ENCODE measurements at places on chromosomes 3 and 15.

DNA sequence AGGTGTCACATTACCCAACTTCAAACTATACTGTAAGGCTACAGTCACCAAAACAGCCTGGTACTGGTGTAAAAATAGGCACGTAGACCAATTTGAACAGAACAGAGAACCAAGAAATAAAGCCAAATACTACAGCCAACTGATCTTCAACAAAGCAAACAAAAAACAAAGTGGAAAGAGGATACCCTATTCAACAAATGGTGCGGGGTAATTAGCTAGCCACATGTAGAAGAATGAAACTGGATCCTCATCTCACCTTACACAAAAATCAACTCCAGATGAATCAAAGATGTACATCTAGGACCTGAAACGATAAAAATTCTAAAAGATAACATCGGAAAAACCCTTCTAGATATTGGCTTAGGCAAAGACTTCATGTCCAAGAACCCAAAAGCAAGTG lies 13.1 kb downstream of the PEAK1 start:
- DNase-seq = no peak

DNA sequence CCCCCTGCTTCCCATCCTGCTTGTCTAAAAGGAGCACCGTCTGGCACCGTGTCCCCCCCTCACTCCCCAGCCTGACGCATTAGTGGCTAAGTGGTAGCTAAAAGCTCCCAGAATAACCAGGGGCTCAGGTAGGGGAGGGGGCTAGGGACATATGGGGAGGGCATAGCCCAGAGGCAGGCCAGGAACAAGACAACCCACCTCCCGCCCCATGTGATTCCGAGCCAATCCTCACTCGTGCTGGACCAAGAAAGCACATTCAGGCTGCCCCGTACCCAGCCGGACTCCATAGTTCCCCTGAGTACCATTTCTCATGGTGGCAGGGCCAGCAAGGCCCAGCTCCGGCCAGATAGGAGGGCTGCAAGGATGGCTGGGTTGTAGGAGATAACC lies 11.5 kb downstream of the SEMA7A start:
- no peak for DNase-seq

GRCh38 chr15:77057685-77058084 lies 13.2 kb downstream of the TSPAN3 start:
- DNase-seq = no peak

GRCh38 chr3:25532431-25533162 lies 104.5 kb downstream of the RARB start:
- DNase-seq = peak; percentile 54

- DNase-seq = no peak
Measured at GRCh38 chr15:57319226-57319918, 56.9 kb upstream of the CGNL1 start.

DNA sequence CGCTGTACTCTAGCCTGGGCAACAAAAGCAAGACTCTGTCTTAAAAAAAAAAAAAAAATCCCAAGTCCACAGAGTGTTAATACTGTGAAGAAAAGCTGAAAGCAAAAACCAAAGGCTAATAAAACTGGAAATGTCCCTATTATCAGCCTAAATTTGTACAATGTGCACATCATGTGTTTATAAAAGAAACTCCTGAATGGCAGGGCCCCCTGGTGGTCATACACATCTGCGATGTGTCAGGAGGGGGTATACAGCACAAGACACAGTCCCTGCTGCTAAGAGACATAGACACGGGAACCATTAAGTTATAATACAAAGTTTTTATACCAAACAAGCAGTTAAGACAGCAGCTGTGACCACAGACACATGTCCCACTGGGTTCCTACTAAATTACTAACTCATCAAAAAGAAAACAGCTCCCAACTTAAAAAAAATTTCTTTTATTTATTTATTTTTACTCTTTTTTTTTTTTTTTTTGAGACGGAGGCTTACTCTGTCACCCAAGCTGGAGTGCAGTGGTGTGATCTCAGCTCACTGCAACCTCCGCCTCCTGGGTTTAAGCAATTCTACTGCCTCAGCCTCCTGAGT lies 31.0 kb downstream of the IDH2 start:
- peak; percentile 86 for DNase-seq
